Fibroblast of gingiva (primary cell): ENCODE measurements at places on chromosomes 7 and 10.

DNA sequence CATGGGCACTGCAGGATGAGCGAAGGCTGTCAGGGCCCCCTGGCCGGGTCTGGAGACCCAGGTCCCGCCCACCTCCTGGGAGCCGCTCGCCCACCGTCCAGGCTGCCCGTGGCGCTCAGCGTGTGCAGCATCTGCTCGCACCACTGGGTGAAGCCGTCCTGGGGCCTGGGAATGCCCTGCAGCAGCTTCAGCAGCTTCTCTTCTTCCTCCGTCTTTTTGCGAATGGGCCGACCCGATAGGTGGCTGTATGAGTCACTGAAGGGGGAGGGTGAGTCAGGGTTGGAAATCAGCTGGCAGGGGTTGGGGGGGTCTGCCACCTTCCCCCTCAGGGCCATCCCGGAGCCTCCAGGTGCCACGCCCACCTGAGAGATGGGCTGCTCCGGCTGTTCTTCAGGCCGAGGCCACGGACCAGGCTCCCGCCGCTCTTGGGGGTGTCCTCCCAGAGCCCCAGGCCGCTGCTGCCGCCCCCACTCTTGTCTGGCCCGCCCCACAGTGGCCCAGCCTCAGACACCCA lies 8.7 kb downstream of the GNB2 start:
- no peak for DNase-seq

DNA sequence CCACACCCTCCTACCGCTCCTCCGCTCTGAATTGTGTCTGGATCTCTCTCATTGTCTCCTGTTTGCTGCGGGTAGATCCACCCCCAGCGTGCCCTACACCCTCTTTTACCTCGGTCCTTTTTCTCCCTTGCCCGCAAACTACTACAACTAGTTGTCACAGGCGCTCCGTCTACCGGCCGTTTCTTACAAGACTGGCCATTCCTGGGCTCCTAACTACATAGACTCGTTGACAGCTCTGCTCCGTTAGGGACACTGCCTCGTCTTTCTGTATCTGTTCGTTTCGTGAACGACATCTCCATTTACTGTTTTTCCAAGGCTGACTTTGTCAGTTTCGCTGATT lies 786 bp downstream of the TAF3 start:
- peak; percentile 46 for DNase-seq

DNA sequence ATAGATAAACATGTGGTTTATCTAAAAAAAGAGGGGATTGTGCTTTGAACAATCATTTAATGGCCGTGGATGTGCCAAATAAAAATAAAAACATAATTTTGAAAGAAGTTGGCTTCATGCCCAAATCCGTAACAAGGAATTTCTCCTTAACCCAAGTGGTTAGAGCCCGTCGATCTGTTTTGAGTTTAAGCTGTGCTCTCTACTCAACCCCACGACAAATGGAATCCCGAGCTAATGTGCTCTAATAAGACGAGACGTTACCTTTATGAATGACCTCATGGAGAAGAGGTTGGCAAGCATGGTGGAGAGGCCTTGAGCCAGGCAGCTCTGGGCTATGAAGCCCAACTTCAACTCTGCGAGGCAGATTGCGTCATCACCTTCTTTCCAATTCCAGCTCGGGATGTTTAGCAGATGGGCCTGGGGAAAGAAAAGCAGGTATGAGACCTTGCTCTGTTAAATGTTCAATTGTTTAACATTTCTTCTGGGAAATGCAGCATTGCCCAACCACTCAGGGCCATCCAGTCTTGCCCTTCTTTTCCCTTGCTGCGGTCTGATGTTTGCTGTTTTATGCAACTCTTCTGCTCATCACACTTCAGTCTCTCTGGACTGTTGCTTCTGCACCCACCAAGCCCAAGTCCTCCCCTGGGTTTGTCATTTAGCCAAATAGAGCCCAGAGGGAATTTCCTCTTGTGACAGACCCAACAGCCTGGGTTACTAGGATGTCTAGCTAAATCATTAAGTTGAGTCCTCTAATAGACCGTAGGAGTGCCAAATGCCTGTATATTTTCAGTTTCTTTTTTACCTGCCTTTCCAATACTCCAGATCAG lies 564.6 kb downstream of the KCNMA1 start:
- peak; percentile 77 for DNase-seq

GRCh38 chr7:16398146-16399017 lies 23.0 kb downstream of the CRPPA start:
- DNase-seq = no peak

DNA sequence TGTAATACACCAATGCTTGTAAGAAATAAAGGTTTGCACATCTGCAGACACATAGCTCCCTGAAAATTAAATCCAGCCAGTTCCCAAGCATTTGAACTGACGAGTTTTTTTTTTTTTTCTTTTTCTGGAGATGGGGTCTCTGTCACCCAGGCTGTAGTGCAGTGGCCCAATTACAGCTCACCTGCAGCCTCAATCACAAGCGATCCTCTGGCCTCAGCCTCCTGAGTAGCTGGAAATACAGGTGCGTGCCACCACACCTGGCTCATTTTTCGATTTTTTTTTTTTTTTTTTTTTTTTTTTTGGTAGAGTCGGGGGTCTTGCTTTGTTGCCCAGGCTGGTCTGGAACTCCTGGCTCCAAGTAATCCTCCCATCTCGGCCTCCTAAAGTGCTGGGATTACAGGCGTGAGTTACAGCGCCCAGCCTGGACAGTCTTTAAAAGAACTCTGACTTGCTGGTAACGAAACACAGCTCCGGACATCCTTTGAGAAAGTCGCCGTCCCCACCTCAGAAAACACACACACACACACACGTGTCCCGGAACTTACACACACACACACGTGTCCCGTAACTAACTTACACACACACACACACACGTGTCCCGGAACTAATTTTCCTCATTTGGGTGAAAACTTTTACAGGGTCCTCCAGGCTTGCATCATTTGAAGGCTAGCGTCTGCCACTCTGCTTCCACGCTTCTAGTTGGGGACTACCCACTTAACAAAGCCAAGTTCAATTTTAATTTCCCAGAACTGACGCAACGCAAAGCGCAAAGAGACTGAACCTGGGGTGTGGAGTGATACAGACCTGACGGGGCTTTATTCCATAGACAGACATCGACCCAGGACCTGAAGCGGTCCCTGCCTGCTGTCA lies 18.6 kb downstream of the OCM2 start:
- DNase-seq = peak; percentile 16

GRCh38 chr7:151849879-151850260 lies 27.0 kb downstream of the PRKAG2 start:
- no peak for DNase-seq

DNA sequence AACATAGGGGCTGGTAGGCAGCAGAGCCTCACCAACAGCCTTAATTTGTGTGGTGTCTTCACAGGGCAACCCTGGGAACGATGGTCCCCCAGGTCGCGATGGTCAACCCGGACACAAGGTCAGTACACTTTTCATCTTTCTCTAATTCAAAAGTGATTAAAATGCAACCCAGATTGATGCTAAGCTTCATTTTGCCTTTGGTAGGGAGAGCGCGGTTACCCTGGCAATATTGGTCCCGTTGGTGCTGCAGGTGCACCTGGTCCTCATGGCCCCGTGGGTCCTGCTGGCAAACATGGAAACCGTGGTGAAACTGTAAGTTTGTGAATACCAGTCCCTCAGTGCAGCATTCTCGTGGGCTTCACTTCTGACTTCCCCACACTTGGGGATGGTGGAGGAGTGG lies 30.9 kb downstream of the COL1A2 start:
- DNase-seq = no peak
